ELR (cell line): ENCODE measurements at places on chromosomes 12 and 14.

GRCh38 chr12:96456265-96456974, 33.0 kb upstream of the CFAP54 start:
- DNase-seq, result no peak

GRCh38 chr12:52730793-52731192, 27.5 kb upstream of the KRT77 start:
- no peak for DNase-seq

GRCh38 chr14:100283984-100284881, 22.0 kb downstream of the SLC25A29 start:
- DNase-seq, result no peak

DNA sequence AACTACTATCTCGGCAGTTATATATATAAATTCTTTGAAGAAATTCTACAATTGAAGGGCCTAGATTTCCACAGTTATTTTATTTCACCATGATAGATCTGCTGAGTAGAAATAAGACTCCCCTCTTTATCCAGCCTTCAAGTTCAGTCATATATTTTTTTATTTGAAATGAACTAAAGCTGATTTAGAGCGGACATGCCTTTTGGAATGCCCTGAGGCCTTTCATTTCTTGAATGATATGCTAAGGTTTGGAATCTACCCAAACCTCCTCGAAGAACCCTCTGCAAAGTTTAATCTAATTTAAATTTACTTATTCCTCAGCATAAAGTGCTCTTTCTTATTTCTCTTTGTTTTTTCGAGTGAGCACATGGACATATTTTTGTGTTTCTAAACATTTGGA, 15.1 kb downstream of the SIX1 start:
- no peak for DNase-seq

- peak; percentile 78 for DNase-seq
Observed at GRCh38 chr12:124625867-124626675, 58.7 kb upstream of the NCOR2 start.

GRCh38 chr12:22473212-22473611, 71.1 kb downstream of the C2CD5 start:
- DNase-seq, result no peak

DNA sequence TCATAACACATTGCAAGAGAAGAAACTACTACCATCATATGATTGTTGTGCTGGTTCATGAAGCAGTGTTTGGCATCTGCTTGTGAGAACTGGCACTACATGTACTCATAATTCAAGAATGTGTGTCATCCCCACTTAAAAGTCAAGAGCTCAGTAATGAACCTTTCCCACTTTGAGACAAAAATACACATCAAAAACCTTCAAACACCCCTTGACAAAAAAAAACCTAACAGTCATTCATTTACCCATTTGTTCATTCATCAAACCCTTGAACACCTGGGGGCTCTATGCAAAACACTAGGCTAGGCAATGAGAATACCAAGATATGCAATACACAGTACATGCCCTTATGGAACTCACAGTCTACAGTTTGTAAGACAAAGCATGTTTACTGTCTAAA, 40.0 kb downstream of the KIF21A start:
- DNase-seq, result no peak

DNA sequence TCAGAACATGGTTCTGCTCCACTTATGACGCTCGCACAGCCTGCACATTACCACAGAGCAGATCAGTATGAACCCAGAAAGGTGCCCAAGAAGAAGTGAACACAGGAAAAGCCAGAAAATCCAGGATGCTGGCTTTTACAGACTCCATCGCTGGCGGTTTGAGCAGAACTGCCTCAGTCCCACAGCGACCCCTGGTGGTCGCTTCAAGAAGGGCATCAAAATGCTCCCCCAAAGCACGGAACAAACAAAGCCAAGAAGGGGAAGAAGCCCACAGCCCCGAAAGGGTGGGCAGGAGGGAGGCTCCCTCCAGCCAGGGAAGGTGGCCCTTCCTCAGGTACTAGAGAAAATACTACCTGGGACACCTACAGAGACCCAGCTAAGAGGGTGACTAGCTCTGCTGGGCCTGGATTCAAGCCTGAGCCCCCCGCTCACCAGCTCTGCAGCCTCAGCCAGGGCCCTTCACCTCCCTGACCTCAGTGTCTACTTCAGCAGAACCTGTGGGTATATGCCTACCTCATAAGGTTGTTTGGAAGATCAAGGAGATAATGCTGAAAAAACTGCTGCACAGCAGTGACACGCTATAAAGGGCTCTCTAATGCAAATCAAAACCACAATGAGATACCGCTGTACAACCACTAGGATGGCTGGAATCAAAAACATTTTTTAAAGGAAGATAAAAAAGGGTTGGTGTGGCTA, 98.1 kb downstream of the NCOR2 start:
- peak; percentile 57 for DNase-seq

DNA sequence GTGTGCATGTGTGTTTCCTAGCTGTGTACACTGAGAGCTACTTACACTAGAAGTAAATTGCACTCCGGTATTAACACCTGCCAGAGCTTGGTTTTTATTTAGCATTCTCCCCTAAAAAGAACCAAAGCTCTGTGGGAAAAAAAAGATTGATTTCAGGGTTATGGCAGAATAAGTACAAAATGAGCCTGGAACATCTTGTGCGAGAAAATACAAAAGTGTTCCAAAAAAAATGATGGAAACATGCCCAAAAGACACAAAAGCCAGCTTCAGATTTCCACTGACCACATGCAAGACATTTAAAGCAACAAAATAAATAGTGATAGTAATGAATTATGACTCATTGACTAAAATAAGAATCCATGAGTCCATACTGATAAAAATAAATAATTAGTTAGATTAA, 188.3 kb downstream of the GXYLT1 start:
- no peak for DNase-seq

GRCh38 chr12:87509237-87509820, 519.9 kb downstream of the C12orf50 start:
- peak; percentile 80 for DNase-seq

DNA sequence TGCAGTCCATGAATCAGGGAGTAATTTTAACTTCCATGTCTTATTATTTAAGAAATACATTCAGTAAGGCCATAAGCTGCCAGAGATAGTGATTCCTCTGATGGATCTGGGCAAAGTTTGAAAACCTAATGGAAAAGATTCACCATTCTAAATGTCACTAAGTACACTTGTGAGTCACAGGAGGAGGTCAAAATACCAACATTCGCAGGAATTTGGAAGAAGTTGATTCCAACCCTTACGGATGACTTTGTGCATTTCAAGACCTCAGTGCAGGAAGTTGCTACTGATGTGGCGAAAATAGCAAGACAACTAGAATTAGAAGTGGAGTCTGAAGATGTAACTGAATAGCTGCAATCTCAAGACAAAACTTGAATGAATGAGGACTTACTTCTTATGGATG, 69.8 kb downstream of the OSBPL8 start:
- DNase-seq, result peak; percentile 9

GRCh38 chr12:82504409-82504808, 146.1 kb downstream of the METTL25 start:
- no peak for DNase-seq

GRCh38 chr12:52181746-52182145, 10.1 kb downstream of the KRT80 start:
- DNase-seq, result peak; percentile 91

DNA sequence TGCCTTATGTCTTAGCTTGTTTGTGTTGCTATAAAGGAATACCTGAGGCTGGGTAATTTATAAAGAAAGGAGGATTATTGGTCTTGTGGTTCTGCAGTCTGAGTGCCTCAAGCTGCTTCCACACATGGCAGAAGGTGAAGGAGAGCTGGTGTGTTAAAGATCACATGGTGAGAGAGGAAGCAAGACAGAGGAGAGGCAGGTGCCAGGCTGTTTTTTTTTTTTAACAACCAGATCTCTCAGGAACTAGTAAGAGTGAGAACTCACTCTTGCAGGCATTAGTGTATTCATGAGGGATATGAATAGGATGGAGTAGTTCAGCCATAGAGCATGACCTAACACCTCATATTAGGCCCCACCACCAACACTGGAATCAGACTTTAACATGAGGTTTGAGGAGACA, 123.4 kb downstream of the CMAS start:
- no peak for DNase-seq

DNA sequence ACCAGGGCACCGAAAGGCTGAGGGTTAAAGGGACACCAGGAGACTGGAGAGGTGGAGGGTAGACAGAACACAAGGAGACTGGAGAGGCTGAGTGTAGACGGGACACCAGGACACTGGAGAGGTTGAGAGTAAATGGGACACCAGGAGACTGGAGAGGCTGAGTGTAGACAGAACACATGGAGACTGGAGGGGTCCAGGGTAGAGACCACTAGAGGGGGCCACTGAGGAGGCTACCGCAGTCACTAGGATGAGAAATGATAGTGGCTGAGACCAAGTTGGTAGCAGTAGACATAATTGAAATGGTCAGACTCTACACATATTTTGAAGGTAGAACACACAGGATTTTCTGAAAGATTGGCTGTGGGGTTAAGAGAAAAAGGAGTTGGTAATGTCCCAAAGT, 68.2 kb downstream of the PAH start:
- no peak for DNase-seq

- no peak for DNase-seq
Observed at GRCh38 chr12:76864791-76865400, 13.9 kb downstream of the CSRP2 start.

DNA sequence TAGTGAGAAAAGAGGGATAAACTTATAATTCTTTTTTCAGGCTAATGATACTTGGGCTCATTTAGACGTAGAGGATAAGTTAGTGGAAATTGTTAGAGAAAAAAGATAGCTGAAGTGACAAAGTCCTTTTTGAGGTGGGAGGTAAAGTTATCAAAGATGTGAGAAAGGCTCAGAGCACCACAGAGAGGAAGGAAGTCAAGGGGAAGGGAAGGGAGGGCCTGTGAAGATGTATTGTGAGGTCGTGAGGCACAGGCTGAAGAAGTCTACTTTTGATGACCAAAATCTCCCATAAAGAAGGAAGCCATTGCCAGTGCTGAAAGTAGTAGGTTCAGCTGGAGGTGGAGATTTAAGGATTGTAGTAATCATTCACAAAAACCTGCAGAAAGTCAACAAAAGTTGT, 19.4 kb upstream of the PTGDR start:
- no peak for DNase-seq

DNA sequence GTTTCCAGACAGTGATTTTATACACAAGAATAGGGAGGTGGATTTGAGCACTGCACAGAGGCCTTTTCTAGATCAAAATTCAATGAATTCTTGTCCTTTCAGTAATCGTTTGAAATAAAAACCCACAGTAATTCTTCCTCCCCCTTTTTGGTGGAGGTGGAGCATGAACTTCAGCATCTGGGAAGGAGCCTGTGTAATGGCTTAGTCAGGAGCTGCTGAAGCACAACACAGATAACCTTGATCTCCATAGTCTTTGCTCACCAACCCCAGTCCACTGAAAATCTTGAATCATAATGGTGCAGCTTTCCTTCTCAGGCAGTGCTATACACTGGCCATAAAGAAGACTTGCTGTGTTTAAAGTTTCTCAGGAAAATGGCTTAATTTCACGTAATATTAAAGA, 6.4 kb upstream of the TBPL2 start:
- DNase-seq, result peak; percentile 91

- no peak for DNase-seq
Observed at GRCh38 chr14:70425354-70425753, 8.5 kb upstream of the SYNJ2BP start.

GRCh38 chr12:108751821-108752220, 20.5 kb upstream of the CORO1C start:
- DNase-seq, result no peak

DNA sequence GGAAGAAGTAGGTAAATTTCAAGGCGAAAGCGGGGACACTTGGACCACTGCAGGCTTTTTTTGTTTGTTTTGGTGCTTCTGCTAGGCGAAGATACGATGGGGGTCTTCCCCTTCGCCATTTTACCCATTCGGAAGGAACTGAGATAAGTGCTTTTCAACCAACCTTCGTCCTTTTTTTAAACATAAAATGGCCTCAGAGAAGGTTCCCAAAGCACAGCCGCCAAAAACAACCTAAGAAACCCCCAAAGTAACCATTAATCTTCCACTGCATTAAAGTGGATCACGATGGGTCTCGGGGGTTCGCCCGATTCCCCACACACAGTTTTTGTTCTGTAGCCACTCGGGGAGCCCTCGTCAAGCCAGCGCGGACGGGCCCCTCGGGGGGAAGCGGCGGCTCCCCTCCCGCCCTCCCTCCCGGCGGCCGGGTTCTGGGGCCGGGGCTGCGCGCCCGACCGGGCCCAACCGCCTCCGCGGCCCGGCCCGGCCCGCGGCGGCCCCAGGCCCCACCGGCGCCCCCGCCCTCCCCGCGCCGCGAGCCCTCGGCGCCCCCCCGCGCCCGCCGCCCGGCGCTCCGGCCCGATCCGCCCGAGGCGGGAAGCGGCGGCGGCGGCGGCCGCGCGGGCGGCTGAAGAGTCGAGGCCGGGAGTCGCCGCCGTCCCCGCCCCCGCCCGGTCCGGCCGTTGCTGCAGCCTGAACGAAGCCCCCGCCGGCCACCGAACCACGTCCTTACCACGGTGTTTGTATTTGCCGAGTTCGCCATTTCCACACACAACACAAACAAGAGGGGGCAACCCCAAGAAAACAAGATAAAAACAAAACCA, 790 bp downstream of the GTF2A1 start:
- DNase-seq, result peak; percentile 48

DNA sequence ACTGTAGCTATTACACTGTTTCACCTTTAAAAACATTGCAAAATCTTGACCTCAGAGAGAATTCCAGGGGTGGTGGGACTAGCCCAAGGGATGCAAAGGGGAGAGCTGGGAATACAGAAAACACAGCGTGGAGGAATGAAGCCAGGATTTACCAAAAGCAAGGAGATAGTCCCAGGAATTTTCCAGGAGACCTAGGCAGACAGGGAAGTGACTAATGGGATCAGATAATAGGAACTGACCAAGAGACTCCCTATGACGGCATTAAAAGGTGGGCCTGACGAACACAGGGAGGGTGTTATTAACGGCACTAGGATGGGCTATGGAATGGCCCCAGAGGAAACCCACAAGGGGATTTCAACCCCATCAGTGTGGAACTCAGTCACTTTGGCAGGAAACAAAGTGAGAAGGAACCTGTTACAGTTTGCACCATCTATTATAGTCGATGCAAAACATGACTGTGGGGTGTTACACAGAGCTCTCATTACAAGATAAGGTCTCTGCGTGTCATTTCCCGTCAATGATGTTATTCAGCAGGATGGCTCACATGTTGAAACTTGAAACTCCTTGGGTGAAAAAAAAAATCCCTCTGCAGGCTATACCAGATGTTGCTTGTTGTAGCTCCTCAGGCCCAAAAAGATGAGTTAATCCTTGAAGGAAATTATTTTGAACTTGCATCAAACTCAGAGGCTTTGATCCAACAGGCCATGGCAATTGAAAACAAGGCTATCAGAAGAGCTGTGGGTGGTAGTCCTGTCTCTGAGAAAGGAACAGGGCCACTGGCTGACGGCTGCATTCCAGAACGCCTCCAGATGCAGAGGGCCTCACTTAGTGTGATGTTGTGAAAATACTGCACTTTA, 58.7 kb downstream of the DRAM1 start:
- DNase-seq, result peak; percentile 91

GRCh38 chr14:92930737-92931602, 8.0 kb downstream of the CHGA start:
- DNase-seq, result no peak

DNA sequence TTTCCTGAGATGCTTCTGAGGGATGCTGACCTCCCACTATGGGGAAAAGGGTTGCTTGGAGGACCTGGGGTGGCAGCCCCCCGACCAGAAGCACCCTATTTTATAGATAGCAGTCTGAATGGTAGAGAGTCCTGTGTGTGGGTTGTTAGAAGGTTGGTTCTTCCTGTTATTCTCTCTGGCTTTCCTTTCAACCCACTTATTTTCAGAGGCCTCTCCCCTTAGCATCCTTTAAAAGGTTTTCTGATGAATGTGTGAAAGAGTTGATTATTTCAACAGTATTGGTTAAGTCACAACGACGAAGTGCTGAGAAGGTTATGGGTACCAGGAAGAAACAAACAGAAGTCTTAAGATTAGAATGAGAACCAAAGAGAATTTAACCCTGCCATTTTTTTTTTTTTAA, 20.8 kb upstream of the MANSC4 start:
- DNase-seq, result no peak
